D341Med (cell line): ENCODE measurements at places on chromosomes 5 and 9.

DNA sequence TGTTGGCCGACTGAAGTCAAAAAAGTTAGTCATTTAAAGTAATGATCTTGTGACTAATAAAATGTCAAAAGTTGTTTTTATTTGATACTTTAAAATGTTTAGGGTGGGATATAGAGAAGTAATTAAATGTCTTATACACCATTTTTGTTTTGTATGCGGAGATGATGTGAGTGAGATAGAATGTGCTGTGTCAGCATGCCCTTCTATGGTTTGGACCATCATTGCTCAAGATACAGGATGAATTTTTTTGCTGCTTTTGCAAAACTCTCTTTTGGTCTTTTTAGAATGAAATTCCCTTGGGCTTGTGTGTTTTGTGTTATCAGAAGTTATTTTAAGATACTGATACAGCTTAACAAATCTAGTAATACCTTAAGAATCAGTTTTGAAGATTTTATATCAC is 12.5 kb downstream of the SRFBP1 start:
- DNase-seq: no peak

DNA sequence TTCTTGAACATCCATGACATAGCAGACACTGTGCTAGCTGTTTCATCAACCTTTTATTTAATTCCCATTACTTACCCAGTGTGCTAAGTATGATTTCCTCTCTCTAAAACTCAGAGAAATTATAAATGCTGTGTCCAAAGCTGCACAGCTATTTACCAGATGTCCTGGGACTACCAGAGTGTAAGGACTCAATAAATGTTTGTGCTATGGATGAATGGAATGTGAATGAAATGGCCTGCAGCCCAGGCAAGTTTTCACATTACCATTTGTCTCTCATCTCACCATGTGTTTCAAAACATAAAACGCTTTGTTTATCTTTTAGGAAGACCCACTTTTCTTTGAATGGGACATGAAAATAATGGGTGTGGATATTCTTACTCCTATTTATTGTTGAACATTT is 96.2 kb downstream of the ARHGEF28 start:
- no peak for DNase-seq

DNA sequence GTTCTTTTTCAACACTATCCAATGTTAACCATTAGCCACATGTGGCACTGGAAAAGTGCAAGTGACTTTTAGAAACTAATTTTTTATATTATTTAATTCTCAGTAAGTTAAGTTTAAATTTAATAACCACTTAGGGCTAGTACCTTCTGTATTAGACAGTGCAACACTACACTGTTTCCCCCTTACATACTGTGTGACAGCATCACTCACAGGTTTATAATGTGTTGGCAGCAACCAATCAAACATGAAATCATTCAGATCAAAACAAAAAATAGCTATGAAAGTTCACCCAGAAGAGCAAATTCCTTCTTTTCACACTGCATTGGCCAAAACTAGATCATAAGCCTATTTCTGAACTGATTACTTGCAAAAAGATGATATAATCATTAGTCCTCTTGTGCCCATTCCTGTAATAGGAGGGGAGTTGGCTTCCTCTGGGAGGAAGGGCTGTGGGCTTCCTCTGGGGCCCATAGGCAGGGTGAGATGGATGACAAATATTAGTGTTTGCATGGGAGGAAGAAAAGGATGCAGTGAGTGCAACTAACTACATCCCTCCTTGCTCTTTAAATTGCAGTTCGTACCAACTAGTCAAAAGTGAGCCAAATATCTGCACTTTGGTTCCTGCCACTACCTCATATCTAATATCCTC is 708.1 kb upstream of the RGMB start:
- no peak for DNase-seq

DNA sequence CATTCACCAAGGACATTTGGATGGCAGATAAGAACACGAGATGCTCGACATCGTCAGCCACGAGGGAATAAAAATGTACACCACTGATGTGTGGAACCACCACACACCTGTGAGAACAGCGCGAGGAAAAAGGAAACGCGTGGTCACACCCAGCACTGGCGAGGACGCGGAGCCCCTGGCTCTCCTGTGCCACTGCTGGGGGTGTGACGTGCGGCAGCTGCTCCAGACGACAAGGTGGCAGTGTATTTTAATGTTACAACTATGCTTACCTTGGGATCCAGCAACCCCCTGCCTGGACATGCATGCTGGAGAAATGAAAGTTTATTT is 13.6 kb upstream of the CEP72 start:
- DNase-seq: no peak

- DNase-seq: no peak
Measured at GRCh38 chr9:79975621-79976256, 404.0 kb downstream of the TLE4 start.
